ENCODE measurements at places on chromosomes 12 and 14.

- no peak for DNase-seq
- H3K27ac ChIP-seq = no peak overlapping the region
- H3K27me3 ChIP-seq = no peaks in the 10 kb centered on the region
- H3K4me3 ChIP-seq = no peak overlapping the region
- H3K36me3 ChIP-seq = peaks cover 8% of the 10 kb centered on the region
- H3K4me1 ChIP-seq = peaks cover 32% of the 10 kb centered on the region
These were observed 24.8 kb downstream of the SLC39A9 start for GRCh38 chr14:69423279-69423678.

GRCh38 chr12:48106681-48107613, 1.1 kb upstream of the SENP1 start:
- DNase-seq = no peak
- H3K27me3 ChIP-seq = no peaks in the 10 kb centered on the region
- H3K36me3 ChIP-seq = no peaks in the 10 kb centered on the region
- H3K4me1 ChIP-seq = peaks cover 25% of the 10 kb centered on the region
- H3K27ac ChIP-seq = peak overlapping the region; percentile 99

DNA sequence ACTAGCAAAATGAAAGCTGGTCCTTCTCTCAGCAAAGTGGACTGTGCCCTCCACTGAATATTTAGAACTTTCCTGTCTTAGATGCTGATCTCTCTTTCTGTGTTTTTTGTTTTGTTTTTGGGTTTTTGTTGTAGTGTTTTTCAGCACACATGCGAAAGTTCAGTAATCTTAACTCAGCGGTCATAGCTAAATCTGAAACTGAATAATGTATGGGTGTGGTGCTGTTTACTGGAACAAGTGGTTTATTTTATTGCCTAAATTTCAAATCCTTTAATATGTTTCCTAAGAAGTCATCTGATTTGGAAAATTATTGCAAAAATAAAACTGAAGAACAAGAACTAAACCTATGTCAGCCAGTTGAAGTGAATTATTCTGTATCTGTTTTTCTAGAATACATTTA, 116.0 kb upstream of the LRIG3 start:
- H3K4me1 ChIP-seq = no peaks in the 10 kb centered on the region
- DNase-seq = no peak
- H3K27ac ChIP-seq = no peak overlapping the region
- H3K27me3 ChIP-seq = no peaks in the 10 kb centered on the region
- no peak overlapping the region for H3K4me3 ChIP-seq
- H3K36me3 ChIP-seq = no peaks in the 10 kb centered on the region

- H3K27ac ChIP-seq = no peak overlapping the region
- H3K36me3 ChIP-seq = no peaks in the 10 kb centered on the region
- no peaks in the 10 kb centered on the region for H3K4me1 ChIP-seq
- DNase-seq = peak; percentile 30
- H3K4me3 ChIP-seq = no peak overlapping the region
- 0 out of 3 replicates have a peak, but pooled peaks cover 11% of the 10 kb centered on the region for H3K27me3 ChIP-seq
These were observed 186.6 kb upstream of the OR4E1 start for GRCh38 chr14:21860172-21860571.

DNA sequence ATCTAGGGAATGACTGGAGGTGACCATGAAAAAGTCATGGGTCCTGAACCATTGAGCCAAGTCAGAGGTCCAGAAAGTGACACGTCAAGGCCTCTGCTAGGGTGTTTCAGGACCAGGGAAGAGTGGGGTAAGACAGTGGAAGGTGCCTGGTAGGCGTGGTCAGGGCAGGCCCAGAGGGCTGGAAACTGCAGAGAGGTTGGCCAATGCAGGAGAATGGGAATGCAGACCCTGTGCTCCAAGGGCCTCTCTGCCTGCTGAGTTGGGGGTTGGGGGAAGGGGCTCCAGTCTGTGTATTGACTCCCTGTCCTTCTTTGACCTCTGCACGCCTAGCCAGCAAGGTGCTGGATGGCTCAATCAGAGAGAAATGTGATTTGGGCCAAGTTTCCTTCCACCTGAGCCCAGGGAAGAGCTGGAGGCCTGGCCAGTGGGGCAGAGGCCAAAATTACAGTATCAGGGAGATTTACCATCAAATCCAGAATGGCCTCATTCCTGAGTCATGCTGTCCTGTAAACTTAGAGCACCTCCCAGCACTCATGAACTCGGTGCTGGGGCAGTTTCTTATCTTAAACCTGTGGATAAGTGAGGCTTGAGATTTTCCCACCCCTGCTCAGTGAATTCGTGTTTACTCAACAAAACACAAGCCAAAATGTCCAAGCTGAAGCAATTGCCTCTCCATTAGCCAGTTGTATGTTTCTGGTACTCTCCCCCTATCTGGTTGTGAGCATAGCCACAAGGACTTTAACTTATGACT, 24.4 kb downstream of the IRF2BPL start:
- DNase-seq = no peak
- H3K4me1 ChIP-seq = peaks cover 56% of the 10 kb centered on the region
- no peak overlapping the region for H3K27ac ChIP-seq
- H3K27me3 ChIP-seq = peaks cover 14% of the 10 kb centered on the region

GRCh38 chr14:93895023-93895604, 32.0 kb upstream of the FAM181A start:
- H3K4me1 ChIP-seq = peaks cover 75% of the 10 kb centered on the region
- no peak for DNase-seq
- no peak overlapping the region for H3K27ac ChIP-seq

- H3K4me3 ChIP-seq = no peak overlapping the region
- H3K27ac ChIP-seq = no peak overlapping the region
- no peaks in the 10 kb centered on the region for H3K36me3 ChIP-seq
These were observed 314.8 kb upstream of the FKBP4 start for GRCh38 chr12:2479851-2480535.

DNA sequence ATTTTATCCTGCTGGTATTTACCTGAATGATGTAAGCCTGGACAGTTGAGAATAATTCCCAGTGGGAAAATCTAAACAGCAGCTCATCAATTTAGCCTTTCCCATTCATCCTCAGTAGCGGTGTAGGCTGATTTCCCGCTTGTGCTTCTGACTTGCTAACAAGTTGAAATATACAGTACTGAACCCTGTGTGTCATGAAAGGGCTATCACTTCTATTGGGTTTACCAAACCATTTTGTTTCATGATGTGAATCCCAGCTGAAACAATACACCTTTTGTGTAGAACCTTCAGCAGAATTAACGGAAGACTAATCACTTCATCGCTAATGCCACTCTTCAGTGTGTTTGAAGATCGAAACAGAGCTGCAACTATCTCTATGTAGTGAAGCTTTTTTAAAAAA, 88.4 kb downstream of the POLR3B start:
- no peaks in the 10 kb centered on the region for H3K27me3 ChIP-seq
- no peak overlapping the region for H3K4me3 ChIP-seq
- DNase-seq = no peak

- no peak within 1 kb of the TSS for H3K27ac ChIP-seq
- H3K4me3 ChIP-seq = no peak within 1 kb of the TSS
- no peak for DNase-seq
- no peaks in the 10 kb centered on the region for H3K36me3 ChIP-seq
- H3K27me3 ChIP-seq = peaks cover 4% of the 10 kb centered on the region
These were observed at the start of gene SRRM4 for GRCh38 chr12:118981285-118982211. TSS of gene SRRM4 (plus strand) at chr12:118981541. CDS start at chr12:118981883, 342 bp downstream.

DNA sequence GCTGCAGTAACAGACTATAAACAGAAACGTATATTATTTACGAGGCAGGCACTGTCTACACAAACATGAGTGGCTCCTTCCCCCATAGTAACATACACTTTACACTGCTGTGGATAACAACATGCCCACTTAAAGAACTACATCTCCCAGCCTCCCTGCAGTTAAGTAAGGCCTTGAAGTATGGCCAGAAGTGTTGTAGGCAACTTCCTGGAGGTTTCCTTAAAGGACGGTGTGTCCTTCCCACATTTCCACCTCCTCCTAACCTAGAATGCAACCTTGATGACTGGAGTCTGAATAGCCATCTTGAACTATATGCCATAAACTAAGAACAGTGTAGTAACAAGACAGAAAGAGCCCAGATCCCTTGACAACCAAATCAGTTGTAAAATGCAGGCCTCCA, 20.3 kb downstream of the MED13L start:
- H3K36me3 ChIP-seq = no peaks in the 10 kb centered on the region
- peaks cover 60% of the 10 kb centered on the region for H3K4me1 ChIP-seq

DNA sequence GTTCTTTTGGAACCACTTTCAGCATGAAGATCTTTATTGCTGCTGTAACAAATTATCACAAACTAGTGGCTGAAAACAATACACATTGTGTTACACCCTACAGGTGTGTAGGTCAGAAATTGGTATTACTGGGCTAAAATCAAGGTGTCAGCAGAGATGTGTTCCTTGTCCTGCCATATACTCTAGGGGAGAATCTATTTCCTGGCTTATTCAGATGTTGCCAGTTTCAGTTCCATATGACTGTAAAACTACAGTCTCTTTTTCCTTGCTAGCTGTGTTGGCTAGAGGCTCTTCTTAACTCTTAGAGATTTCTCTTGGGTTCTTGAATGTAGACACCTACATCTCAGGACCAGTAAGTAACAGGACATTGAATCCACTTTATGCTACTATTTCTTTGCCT, 215.6 kb upstream of the PPFIA2 start:
- H3K4me1 ChIP-seq = no peaks in the 10 kb centered on the region
- no peak overlapping the region for H3K27ac ChIP-seq
- no peak overlapping the region for H3K4me3 ChIP-seq
- no peaks in the 10 kb centered on the region for H3K36me3 ChIP-seq

- peaks cover 17% of the 10 kb centered on the region for H3K27me3 ChIP-seq
- H3K4me3 ChIP-seq = no peak overlapping the region
- no peaks in the 10 kb centered on the region for H3K36me3 ChIP-seq
- no peaks in the 10 kb centered on the region for H3K4me1 ChIP-seq
These were observed 14.1 kb upstream of the NCOR2 start for GRCh38 chr12:124581307-124582107.

GRCh38 chr14:88613552-88614010, 50.7 kb downstream of the ZC3H14 start:
- peaks cover 1% of the 10 kb centered on the region for H3K36me3 ChIP-seq
- peaks cover 17% of the 10 kb centered on the region for H3K4me1 ChIP-seq
- no peaks in the 10 kb centered on the region for H3K27me3 ChIP-seq
- DNase-seq = peak; percentile 86

DNA sequence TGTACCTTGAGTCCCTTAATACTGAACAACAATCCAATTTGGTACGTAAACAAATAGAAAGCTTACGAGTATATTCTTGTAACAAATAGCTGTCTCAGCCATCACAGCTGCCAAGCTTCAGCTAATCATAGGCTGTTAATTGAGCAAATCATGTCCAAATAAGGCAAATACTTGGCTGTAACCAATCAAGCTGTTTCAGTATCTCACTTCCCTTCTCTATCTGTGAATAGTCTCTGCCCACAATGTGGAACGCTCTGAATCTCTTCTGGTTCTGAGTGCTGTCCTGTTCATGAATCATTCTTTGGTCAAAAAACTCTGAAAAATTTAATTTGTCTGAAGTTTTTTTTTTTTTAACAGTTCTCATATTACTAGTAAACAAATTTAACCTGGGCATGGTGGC, 5.8 kb upstream of the NEMF start:
- no peaks in the 10 kb centered on the region for H3K36me3 ChIP-seq
- no peak overlapping the region for H3K4me3 ChIP-seq
- DNase-seq = no peak
- no peak overlapping the region for H3K27ac ChIP-seq

DNA sequence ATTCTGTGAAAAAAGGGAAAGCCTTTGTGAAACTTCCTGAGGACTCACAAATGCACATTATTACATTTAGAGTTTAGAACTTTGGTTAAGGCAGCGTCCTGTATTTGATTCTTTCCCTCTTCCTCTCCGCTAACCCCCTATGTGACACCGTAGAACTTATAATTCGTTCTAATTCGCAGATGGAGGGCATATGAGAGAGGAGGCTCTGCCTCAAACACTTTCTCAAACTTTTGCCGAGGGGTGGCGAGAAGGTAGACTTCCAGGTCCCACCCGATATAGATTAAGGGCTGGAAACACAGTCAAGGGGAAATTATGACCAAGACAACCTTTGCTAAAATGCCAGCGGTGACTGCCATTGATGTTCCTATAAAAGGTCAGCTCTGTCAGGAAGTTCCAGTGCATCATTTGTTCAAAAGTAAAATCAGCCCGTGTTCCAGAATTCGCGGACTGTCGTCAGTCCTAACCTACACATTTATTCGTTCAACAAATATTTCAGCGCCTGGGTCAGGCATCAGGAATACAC, 904 bp upstream of the PAPOLA start:
- peaks cover 53% of the 10 kb centered on the region for H3K4me1 ChIP-seq
- H3K27me3 ChIP-seq = no peaks in the 10 kb centered on the region
- no peak for DNase-seq

- no peak for DNase-seq
- no peak overlapping the region for H3K4me3 ChIP-seq
- 0 out of 2 replicates have a peak, but pooled peaks cover 8% of the 10 kb centered on the region for H3K4me1 ChIP-seq
- no peaks in the 10 kb centered on the region for H3K27me3 ChIP-seq
- no peak overlapping the region for H3K27ac ChIP-seq
These were observed 78.7 kb downstream of the PPM1A start for GRCh38 chr14:60327447-60328331.

GRCh38 chr12:94245631-94246383, 97.4 kb downstream of the PLXNC1 start:
- H3K27me3 ChIP-seq = no peaks in the 10 kb centered on the region
- DNase-seq = no peak
- H3K4me1 ChIP-seq = no peaks in the 10 kb centered on the region
- peaks cover 15% of the 10 kb centered on the region for H3K36me3 ChIP-seq
- H3K4me3 ChIP-seq = no peak overlapping the region
- no peak overlapping the region for H3K27ac ChIP-seq

DNA sequence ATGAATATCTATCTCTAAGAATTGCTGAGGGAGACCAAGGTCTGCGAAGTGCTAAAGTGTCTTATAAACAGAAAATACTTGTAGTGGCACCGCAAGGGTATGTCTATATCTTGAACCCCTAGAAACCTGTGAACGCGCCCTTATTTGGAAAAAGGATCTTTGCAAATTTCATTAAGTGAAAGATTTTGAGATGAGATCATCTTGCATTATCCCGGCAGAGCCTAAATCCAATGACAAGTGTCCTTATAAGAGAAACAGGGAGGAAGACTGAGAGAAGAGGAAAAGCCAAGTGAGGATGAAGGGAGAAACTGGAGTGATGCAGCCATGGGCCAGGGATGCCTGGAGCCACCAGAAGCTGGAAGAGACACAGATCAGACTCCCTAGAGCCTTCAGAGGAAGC, 27.7 kb downstream of the RBM19 start:
- H3K4me3 ChIP-seq = no peak overlapping the region
- H3K36me3 ChIP-seq = peaks cover 29% of the 10 kb centered on the region
- peaks cover 2% of the 10 kb centered on the region for H3K4me1 ChIP-seq
- no peak for DNase-seq

GRCh38 chr12:46678426-46678825, 147.4 kb downstream of the SLC38A4 start:
- no peak overlapping the region for H3K27ac ChIP-seq
- H3K4me3 ChIP-seq = no peak overlapping the region
- H3K4me1 ChIP-seq = peaks cover 26% of the 10 kb centered on the region
- no peaks in the 10 kb centered on the region for H3K27me3 ChIP-seq
- H3K36me3 ChIP-seq = no peaks in the 10 kb centered on the region
- DNase-seq = no peak

DNA sequence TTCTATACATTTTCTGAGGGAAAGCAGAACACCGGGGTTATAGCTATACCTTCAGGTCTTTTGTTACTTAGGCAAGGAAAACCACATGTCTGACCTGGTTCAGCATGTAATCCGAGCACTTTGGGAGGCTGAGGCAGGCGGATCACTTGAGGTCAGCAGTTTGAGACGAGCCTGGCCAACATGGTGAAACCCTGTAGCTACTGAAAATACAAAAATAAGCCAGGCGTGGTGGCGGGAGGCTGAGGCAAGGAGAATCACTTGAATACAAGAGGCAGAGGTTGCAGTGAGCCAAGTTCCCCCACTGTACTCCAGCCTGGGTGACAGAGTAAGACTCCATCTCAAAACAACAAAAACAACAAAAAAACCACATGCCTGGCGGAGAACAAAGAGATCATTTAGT, 177.6 kb downstream of the ACSS3 start:
- DNase-seq = no peak
- H3K27me3 ChIP-seq = no peaks in the 10 kb centered on the region
- H3K27ac ChIP-seq = no peak overlapping the region
- no peaks in the 10 kb centered on the region for H3K4me1 ChIP-seq
- H3K4me3 ChIP-seq = no peak overlapping the region

All from HepG2 (cell line).